Lower lobe of right lung (tissue), 2 donors: ENCODE measurements at places on chromosomes 7 and 10. TPM values are rescaled to one million over a fixed set of nuclear protein-coding genes. Genes with fewer than 3 reads are reported as not detected.

The GIMAP1 gene
- total RNA-seq: 18.8 TPM

DNA sequence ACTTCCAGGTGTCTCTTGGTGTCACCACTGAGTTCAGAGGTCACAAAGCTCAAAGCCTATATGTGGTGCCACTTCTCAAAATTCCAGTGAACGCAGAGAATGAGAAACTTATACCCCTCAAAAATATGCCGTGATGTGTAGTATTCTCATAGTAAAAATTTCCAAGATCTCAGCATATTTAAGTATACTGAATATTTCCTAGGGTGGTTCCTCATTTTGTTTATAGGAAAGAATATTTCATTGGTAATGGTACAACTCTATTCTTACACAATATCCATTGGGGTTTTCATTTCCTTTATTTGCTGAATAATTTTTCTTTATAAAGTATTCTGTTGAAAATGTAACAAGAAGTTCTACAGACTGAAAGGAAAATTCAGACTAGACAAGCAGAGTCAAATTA, 58.9 kb upstream of the ADO start:
- no peak for DNase-seq

DNA sequence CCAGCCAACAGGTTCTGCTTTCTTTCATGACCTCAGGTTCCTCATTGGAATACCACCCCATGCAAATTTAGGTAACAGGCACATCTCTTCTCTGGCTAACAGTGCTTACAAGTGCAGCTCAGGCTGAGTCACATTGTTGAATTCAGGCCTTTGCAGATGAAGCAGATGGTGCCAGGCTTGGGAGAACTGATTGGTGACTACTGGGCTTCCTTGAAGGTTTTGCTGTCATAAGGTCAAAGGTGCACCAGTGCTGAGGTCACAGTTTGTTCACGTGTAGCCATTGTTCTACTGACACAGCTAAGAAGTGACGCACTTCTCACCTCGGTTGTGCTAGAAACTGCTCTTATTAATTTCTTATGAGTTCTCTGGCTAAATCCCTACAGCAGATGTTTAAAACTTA, 128.6 kb upstream of the BMPER start:
- no peak for DNase-seq

- no peak for DNase-seq
Observed at GRCh38 chr7:142812437-142813215, 41.9 kb downstream of the PRSS2 start.

DNA sequence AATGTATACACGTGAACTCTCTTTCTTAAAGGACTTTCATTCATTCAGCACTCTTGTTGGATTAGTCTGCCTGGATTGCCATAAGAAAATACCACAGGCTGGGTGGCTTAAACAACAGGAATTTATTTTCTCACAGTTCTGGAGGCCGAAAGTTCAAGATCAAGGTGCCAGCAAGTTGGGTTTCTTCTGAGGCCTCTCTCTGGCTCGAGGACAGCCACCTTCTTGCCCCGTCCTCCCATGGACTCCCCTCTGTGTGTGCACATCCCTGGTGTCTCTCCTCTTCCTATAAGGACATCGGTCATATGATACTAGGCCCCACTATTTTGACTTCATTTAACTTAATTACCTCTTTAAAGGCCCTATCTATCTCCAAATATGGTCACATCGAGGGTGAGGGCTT, 110.4 kb upstream of the BMPER start:
- DNase-seq: no peak

The GARIN1A gene
- total RNA-seq: 3.4 TPM

DNA sequence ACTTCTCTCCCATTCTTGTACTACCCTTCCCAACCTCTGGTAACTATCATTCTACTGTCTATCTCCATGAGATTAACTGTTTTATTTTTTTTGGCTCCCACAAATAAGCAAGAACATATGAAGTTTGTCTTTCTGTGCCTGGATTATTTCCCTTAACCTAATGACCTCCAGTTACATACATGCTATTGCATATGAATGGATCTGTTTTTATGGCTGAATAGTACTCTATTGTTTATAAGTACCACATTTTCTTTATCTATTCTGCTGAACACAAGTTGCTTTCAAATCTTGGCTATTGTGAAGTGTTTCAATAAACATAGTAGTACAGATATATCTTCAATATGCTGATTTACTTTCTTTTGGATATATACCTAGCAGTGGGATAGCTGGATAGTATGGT, 376.6 kb upstream of the KCND2 start:
- no peak for DNase-seq

The ZNF804B gene
- not detected for total RNA-seq

The C10orf95 gene
- 5.7 TPM for total RNA-seq

- no peak for DNase-seq
Observed at GRCh38 chr10:16770670-16771069, 46.6 kb downstream of the RSU1 start.

The BTAF1 gene
- total RNA-seq: 31.0 TPM

The TRIM74 gene
- total RNA-seq: 1.1 TPM

- DNase-seq: no peak
Observed at GRCh38 chr7:123709525-123709924, 39.3 kb downstream of the WASL start.
